ENCODE measurements at places on chromosomes 7 and 10.

DNA sequence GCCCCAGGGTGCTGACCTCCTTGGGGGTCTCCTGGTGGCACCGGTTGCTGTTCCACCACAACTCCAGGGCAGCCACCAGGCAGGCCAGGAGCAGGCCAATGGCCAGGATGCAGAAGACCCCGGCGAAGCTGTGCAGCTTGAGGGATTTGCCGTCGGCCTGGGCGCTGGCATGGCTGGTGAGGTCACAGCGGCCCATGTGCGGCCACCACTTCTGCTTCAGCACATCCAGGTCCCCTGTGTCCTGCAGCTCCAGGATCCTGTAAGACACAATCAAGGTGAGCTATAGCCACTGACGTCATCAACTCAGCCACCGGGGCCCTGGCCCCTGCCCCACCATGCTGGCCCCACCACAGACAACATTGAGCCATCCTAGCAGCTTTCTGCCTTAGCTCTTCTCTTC, 753.2 kb downstream of the GRID1 start:
- DNase-seq: no peak

DNA sequence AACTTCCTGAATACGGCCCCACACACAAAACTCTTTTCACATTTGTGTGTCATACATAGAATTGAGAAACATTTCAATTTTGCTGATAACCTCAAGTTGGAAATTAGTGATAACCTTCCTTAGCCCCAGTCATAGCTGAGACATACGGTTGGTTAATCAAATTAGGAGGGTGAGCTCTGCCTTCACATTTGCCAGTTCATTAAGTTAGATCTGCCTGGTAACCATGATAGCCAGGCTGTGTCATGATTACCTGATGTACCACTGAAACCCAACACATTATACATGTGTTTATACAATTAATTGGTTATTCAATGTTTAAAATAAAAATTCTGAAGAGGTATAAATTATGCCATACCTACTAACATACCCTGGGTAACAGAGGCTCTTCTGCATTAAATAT, 60.8 kb upstream of the RAB11FIP2 start:
- no peak for DNase-seq

DNA sequence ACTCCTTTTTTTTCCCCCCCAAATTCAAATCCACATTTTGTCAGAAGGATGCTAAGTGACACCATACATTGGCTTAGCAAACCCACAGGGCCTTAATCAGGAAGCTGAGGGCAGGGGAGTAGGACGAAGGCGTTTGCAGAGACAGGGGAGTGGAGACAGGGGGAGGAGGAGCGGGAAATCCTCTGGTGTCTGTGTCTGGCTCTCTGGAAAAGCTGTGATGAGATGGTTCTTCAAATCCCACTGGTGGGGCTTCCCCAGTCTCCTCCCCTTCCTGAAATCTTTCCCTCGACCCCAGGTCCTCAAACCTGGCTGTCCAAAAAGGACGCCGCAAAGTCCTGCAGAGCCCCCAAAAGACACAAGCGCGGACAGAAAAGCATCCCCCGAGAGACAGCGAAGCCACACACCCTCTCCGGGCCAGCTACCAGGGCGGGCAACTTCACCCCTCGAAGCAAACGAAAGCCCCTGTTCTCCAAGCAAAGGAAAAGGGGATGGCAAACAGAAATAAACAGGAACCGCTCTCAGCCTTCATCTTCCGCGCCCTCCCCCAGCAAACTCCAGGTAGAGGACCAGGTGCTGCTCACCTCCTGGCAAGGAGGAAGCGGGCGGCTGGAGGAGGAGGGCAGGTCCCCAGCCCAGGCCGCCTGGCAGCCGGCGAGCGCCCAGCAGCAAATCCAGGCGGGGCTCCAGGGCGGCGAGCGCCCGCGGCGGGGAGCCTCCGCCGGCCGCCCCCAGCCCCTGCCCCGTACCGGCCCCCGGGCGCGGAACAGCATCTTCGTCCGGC, 520 bp downstream of the ELAPOR2 start:
- DNase-seq: no peak

DNA sequence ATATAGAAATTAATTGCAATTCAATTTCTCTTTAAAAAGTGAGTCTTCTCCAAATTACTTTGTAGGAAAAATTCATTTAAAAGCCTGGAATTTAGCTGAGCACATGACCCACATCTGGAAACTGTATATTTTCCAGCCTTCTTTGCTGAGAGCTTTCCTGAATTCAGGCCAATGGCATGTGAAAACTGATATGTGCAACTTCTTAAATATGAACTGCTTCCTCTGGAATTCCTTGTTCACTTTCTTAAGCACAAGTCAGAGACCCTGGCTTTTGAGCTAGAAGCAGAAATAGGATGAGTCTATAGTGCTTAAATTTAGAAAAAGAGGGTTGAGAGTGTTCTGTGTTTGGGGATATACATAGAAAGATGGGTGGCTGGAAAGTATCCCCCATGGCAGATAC, 365.1 kb upstream of the MTPN start:
- no peak for DNase-seq

GRCh38 chr7:140888087-140888486, 36.6 kb downstream of the BRAF start:
- no peak for DNase-seq

Data from GM12865 (cell line).